ENCODE measurements at places on chromosomes 4 and X.

DNA sequence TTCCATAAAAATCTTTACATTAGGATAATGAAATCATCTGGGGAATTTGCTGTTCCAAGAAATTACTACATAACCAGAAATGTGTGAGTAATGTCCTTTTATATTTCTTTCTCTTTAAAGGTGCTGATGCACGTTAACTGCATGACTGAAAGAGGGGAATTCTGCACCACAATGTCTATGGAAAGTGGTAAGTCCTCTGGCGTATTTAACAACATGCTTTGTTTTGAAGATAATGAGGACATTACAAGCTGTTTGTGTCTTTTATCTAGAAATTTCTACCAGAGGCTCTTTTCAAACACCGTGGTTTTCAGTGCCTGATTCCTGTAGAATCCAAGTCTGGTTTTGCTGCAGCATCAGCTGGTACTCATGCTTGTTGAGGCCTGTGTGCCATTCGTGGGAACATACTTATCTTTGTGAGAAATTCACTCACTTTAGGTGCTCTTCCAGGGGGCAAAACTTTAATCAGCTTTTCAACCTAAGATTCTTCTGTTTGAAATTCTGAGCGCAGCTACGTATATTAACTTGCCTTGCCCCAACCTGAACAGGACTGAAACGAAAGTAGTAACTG lies 257.2 kb downstream of the PDHA2 start:
- H3K27ac ChIP-seq: peak overlapping the region; percentile 64
- no peaks in the 10 kb centered on the region for H3K36me3 ChIP-seq
- H3K27me3 ChIP-seq: no peaks in the 10 kb centered on the region
- no peaks in the 10 kb centered on the region for H3K4me1 ChIP-seq
- no peak overlapping the region for H3K4me3 ChIP-seq

DNA sequence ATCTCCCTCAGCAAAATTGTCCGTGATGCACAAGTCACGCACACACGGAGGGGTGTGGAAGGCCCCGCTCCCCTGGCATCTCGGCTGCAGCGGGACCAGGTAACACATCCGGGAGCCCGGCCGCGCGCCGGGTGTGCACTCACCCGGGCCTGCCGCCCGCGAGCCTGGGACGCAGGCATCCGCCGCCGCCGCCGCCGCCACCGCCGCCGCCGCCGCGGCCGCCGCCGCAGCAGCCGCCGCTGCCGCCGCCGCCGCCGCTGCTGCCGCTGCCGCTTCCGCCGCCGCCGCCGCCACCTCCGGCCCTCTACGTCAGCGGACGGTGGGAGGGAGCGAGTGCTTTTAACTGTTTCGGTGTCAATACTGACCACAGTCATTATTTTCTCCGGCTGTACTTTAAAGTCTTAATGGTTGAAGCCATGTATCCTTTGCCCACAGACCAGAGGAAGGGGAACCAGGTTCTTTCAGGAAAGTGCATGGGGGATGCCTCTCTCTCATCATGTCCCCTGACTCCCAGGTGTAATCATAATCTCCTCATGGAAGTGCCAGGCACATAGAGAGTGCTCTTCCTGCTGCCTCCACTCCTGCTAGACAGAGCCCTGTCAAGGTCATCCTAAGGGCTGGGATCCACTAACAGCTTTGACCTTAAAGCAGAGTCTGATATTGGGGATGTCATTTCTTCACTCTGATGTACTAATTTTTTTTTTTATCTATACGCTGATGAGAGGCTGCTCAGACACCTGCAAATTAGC lies 38.0 kb downstream of the MAGEE2 start:
- H3K4me1 ChIP-seq: peaks cover 2% of the 10 kb centered on the region
- H3K27me3 ChIP-seq: no peaks in the 10 kb centered on the region
- H3K36me3 ChIP-seq: no peaks in the 10 kb centered on the region
- DNase-seq: no peak
- no peak overlapping the region for H3K27ac ChIP-seq
- H3K4me3 ChIP-seq: peak overlapping the region; percentile 42

- H3K4me3 ChIP-seq: no peak overlapping the region
- no peaks in the 10 kb centered on the region for H3K4me1 ChIP-seq
- H3K36me3 ChIP-seq: no peaks in the 10 kb centered on the region
- H3K27me3 ChIP-seq: no peaks in the 10 kb centered on the region
Measured at GRCh38 chr4:167101035-167101434, 133.3 kb downstream of the SPOCK3 start.

- H3K36me3 ChIP-seq: no peaks in the 10 kb centered on the region
- no peaks in the 10 kb centered on the region for H3K4me1 ChIP-seq
- no peak overlapping the region for H3K4me3 ChIP-seq
- no peak overlapping the region for H3K27ac ChIP-seq
Measured at GRCh38 chr4:2064276-2064991, 5.3 kb downstream of the NAT8L start.

GRCh38 chr4:4481399-4481994 lies 60.4 kb downstream of the STX18 start:
- H3K4me1 ChIP-seq: peaks cover 6% of the 10 kb centered on the region
- H3K4me3 ChIP-seq: no peak overlapping the region
- DNase-seq: no peak
- H3K36me3 ChIP-seq: no peaks in the 10 kb centered on the region

- H3K27me3 ChIP-seq: peaks cover 12% of the 10 kb centered on the region
- H3K27ac ChIP-seq: no peak overlapping the region
Measured at GRCh38 chrX:139192386-139192961, 338.1 kb upstream of the F9 start.

DNA sequence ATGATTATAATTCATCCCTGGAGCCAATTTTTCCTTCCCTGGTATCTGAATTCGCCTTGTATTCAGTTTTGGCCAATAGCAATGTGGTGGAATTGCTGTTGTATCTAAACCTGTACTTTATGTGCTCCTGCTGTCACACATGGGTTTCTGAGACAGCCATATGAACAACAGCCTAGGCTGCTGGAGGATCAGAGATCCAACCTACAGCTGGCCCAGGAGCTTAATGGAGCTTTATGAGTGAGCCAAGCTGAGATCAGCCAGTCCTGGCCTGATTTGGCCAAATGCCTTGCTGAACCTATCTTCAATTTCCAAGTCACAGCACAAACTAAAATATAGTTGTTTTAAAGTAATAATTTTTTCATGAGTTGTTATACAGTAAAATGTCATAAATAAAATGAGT lies 1071.5 kb downstream of the PCDH7 start:
- H3K36me3 ChIP-seq: no peaks in the 10 kb centered on the region
- no peak for DNase-seq
- no peaks in the 10 kb centered on the region for H3K27me3 ChIP-seq

- no peak overlapping the region for H3K27ac ChIP-seq
- no peaks in the 10 kb centered on the region for H3K36me3 ChIP-seq
- H3K27me3 ChIP-seq: no peaks in the 10 kb centered on the region
- no peak overlapping the region for H3K4me3 ChIP-seq
- H3K4me1 ChIP-seq: no peaks in the 10 kb centered on the region
- no peak for DNase-seq
Measured at GRCh38 chrX:71489540-71489939, 43.4 kb upstream of the OGT start.

- DNase-seq: no peak
- no peaks in the 10 kb centered on the region for H3K27me3 ChIP-seq
- H3K36me3 ChIP-seq: peaks cover 31% of the 10 kb centered on the region
- no peak overlapping the region for H3K4me3 ChIP-seq
Measured at GRCh38 chr4:158710814-158711213, 12.4 kb downstream of the PPID start.

DNA sequence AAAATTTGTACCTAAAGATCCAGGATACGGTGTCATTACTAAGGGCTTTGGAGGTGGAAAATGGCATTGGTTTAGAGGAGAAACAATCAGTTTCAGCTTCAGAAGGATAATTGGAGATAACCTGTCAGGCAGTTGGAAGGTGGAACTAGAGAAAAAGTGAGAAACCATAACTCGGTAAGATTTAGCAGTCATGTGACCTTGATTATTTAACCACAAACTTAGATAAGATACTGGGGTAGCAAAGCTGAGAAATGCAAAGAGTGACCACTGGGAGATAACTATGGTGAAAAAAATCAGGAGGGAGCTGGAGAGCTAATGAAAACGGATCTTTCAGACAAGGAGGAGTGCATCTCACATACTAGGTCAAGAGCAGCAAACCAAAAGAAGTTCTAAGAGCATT lies 58.3 kb upstream of the SMARCA5 start:
- H3K4me1 ChIP-seq: no peaks in the 10 kb centered on the region
- DNase-seq: no peak
- H3K36me3 ChIP-seq: no peaks in the 10 kb centered on the region
- no peak overlapping the region for H3K27ac ChIP-seq
- no peaks in the 10 kb centered on the region for H3K27me3 ChIP-seq

- H3K27me3 ChIP-seq: no peaks in the 10 kb centered on the region
- H3K4me1 ChIP-seq: peaks cover 3% of the 10 kb centered on the region
- H3K36me3 ChIP-seq: no peaks in the 10 kb centered on the region
- no peak for DNase-seq
- H3K4me3 ChIP-seq: no peak overlapping the region
- no peak overlapping the region for H3K27ac ChIP-seq
Measured at GRCh38 chrX:153906126-153906917, 1.8 kb downstream of the AVPR2 start.

DNA sequence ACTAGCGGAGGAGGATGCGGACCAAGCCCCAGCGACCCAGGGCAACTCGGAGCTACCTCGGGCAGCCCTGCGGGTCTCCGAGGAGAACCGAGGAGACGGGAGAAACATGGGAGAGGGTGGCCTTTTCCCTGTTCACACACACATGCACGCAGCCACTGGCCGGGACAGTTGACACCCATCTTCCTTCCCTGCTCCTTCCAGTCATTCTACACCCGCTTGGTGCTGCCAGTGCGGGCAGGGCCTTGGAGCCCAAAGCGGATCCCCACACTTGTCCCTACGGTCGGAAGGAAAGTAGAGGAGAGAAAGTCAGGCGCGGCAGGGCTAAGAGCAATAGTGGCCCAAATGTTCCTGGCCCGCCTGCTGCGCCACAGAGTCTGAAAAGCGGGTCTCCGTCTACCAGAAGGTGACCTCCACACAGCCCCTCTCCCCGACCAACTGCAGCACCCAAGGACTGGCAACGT lies 1.1 kb upstream of the PPP3CA start:
- H3K4me1 ChIP-seq: peaks cover 32% of the 10 kb centered on the region
- H3K36me3 ChIP-seq: no peaks in the 10 kb centered on the region
- peak overlapping the region; percentile 99 for H3K27ac ChIP-seq
- H3K4me3 ChIP-seq: peak overlapping the region; percentile 95
- DNase-seq: no peak
- H3K27me3 ChIP-seq: no peaks in the 10 kb centered on the region

GRCh38 chr4:123562994-123563750 lies 166.6 kb downstream of the SPRY1 start:
- H3K4me1 ChIP-seq: peaks cover 7% of the 10 kb centered on the region
- H3K27ac ChIP-seq: no peak overlapping the region
- H3K27me3 ChIP-seq: no peaks in the 10 kb centered on the region
- no peaks in the 10 kb centered on the region for H3K36me3 ChIP-seq

DNA sequence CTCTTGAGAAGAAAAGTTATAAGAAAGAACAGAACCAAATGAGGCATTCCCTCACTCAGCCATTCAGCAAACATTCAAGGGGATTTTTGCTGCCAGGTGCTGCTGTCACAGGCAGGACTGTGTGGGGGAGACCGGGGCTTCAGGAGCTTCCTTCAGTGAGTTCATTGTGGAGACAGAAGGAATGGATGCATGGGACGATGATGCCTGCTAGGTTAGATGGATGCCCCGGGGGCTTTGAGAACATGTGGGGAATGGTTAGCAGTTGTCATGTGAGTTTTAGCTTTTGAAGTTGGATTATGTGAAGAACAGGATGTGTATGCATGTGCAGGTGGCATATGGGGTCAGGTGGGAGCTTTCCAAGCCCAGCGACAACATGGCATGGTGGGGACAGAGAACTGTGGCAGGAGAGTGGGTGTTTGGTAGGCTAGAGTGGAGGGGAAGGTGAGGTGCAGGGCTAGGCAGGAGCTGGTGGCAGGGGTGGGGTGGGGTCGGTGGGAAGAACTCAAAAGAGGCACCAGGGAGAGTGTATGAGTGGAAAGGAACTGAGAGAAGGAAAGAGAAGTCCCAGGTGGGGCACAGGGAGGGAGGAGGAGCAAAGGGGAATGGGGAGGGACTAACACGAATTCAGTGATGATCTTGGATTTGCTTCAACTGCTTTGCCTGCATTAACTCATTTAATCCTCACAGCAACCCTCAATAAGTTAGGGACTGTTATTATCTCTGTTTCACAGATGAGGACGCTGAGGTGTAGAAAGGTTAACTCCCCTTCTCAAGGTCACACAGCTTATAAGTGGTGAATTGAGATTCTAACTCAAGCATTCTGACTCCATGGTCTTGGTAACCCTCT lies 8.4 kb downstream of the DCUN1D4 start:
- peaks cover 7% of the 10 kb centered on the region for H3K36me3 ChIP-seq
- H3K27ac ChIP-seq: no peak overlapping the region
- no peak for DNase-seq
- no peaks in the 10 kb centered on the region for H3K27me3 ChIP-seq

- DNase-seq: no peak
- H3K27me3 ChIP-seq: no peaks in the 10 kb centered on the region
- no peaks in the 10 kb centered on the region for H3K36me3 ChIP-seq
- no peak overlapping the region for H3K4me3 ChIP-seq
- H3K27ac ChIP-seq: no peak overlapping the region
Measured at GRCh38 chrX:56963377-56963776, 32.0 kb downstream of the SPIN3 start.

All from keratinocyte (primary cell).